ENCODE measurements at places on chromosomes 16 and 17.

DNA sequence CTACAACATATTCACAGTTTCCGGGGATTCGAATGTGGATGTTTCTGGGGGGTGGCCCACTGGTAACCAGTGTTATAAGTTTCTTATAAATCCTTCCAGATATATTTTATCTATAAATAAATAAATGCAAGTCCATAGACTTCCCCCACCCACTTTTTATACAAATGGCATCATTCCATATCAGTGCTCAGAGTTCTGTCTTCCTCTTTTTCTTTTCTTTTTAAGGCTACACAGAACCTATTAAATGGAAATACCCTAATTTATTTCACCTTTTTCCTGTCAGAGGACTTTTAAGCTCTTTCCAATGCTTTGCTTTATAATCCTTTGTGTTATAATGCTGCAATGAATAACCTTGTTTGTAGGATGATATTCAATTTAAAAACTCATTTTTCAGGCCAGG is 3.8 kb downstream of the LGALS9 start:
- no peak for DNase-seq

DNA sequence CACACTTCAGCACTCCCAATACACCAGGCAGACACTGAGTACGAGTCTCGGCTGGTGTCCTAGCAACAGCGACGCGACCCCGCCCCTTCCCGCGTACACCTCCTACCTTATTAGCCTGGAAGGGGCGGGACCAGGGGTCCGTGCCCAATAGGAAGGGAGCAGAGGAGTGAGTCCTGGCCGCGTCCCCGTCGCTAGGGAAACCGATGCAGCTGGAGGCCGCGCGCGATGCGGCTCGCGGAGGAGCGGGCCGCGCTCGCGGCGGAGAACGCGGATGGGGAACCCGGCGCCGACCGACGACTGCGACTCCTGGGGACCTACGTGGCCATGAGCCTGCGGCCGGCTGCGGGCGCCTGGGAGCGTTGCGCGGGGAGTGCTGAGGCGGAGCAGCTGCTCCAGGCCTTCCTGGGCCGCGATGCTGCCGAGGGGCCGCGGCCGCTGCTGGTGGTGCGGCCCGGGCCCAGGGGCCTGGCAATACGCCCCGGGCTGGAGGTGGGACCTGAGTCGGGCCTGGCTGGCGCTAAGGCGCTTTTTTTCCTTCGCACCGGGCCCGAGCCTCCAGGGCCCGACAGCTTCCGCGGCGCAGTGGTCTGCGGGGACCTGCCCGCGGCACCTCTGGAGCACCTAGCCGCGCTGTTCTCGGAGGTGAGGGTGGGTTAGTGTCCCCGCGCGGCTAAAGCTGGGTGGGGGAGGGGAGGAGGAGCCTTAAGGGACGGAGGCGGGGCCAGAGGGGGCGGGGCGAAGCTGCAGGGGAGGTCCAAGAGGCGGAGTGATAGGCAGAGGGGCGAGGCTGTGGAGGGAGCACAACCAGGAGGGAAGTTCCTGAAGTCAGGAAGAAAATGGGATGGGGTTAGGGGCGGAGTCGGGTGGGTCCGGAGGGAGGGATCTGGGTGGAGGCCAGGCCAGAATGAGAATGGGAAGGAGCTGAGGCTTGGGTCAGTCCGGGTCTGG is at the start of gene DNAH9:
Gene DNAH9, plus strand, starts transcription at position 197 of the 948 bp plus-strand sequence. Its CDS starts 29 bp downstream, at position 226.
- DNase-seq = peak; percentile 18

GRCh38 chr17:82846061-82846691 is 6.4 kb upstream of the ZNF750 start:
- DNase-seq = peak; percentile 57

- no peak for DNase-seq
Observed at GRCh38 chr17:19329839-19330238, 32.7 kb downstream of the B9D1 start.

- no peak for DNase-seq
Observed at GRCh38 chr17:29749045-29749825, 126.5 kb upstream of the CORO6 start.

DNA sequence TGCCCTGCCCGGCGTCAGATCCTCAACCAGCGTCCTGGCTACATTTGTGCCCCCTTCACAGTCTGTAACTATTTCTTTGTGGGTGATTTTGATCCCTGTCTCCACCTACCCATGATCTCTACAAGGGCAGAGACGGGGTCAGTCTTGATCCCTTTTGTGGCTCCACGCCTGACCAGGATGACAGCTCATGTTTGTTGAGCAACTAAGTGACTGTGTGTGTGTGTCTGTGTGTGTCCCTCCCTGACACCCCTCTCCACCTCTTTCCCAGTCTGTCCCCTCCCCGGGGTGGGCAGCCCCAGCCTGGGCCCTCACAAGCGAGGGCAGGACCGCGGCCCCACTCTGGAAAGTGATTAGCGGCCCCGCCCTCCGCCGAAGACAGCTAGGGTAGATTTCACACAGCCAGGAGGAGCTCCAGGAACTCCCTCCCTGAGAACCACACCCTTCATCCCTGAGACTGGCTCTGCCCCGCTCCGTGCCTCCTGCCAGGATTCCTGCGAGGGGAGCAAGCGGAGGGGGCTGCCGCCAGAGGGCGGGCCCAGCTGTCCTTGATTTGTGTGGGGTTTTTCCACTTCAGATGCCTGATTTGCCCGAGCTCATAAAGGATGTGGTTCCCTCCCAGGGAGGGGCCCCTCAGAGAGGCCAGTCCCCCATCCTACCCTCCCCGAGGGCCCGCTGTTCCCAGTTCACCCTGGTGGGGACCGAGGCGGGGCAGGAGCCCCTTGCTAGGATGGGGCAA is 5.3 kb upstream of the HS3ST6 start:
- DNase-seq = peak; percentile 48

- no peak for DNase-seq
Observed at GRCh38 chr16:31253642-31254045, 6.1 kb upstream of the ITGAM start.

DNA sequence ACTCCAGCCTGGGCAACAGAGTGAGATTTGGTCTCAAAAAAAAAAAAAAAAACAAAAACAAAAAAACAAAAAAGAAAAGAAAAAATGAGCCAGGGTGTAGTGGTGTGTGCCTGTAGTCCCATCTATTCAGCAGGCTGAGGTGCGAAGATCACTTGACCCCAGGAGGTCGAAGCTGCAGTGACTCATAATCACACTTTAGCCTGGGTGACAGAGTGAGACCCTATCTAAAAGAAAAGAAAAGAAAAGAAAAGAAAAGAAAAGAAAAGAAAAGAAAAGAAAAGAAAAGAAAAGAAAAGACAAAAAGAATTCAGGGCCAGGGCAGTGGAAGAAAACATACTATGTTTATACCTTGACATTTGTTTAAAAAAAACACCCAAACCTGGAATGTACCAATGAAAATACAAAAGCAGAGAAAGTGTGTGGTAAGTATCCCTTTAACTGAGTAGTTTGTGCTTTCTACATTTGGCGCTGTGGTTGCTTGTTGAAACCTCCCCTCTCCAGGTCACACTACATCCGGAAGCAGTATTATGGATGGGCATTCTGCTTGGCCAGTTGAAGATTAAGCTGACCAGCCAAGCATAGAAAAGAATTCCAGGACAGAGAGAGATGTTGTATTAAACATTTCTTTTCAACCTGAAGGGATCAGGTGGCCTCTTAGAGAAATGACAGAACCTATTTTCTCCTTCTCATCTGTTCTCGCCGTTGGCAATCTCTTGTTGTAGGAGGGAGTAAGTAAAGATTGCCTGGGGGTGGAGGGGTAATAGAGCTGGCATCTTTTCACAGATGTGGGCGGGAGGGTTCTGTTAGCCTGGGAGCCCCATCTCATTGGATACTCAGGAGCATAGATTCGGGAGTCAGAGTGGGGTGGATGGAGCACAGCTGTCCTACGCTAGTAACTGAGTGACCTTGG is 12.1 kb upstream of the PRKCB start:
- no peak for DNase-seq

DNA sequence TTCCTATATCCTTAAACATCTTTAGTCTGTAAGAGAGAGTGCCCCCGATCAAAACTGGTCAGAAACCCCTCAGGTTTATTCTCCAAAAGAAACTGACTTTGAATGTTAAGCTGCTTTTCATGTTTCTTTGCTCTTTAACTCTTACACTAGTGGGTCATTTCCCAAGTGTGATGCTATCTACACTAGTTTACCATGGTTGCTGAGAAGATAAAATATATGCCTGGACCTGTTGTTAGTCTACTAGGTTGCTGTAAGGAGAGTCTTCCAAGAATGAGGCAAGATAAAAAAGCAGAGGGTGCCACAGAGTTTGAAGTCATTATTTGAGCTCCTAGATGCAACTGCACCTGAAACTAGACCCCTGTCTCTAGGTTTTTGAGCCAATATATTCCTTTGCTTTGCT is 12.2 kb upstream of the ZKSCAN2 start:
- no peak for DNase-seq

DNA sequence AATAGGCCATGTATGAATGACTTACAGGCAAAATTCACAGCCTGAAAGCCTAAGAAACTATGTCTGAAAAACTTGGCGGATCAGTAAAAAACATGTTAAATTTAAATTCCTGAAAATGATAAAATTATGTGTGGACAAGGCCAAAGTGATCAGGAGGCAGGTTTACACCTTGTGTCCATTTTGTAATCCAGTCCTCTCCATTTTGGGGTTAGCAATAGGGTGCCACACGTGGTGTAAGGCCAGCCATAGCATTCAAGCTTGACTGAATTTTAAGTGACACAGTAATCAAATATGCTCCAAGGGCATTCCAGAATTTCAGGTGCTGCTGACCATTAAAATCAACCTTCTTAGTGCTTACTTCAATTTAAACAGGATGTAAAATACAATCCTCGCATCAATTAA is 2.7 kb downstream of the RNF43 start:
- no peak for DNase-seq

DNA sequence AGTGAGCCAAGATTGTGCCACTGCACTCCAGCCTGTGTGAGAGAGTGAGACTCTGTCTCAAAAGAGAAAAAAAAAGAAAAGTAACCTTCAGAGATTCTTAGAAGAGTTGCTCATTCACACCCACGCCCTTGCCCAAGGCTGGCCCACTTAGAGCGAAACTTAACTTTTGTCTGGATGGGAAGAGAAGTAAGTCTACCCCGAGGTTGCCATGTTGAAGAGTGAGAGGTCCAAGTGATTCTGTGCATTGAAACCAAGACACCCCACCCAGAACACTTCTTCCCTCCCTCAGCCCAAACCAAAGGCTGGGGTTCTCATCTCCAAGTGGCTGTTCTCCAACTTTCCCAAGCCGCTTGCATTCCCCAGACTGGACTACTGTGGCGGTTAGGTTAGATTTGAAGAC is 2.4 kb upstream of the CISD3 start:
- DNase-seq = no peak

DNA sequence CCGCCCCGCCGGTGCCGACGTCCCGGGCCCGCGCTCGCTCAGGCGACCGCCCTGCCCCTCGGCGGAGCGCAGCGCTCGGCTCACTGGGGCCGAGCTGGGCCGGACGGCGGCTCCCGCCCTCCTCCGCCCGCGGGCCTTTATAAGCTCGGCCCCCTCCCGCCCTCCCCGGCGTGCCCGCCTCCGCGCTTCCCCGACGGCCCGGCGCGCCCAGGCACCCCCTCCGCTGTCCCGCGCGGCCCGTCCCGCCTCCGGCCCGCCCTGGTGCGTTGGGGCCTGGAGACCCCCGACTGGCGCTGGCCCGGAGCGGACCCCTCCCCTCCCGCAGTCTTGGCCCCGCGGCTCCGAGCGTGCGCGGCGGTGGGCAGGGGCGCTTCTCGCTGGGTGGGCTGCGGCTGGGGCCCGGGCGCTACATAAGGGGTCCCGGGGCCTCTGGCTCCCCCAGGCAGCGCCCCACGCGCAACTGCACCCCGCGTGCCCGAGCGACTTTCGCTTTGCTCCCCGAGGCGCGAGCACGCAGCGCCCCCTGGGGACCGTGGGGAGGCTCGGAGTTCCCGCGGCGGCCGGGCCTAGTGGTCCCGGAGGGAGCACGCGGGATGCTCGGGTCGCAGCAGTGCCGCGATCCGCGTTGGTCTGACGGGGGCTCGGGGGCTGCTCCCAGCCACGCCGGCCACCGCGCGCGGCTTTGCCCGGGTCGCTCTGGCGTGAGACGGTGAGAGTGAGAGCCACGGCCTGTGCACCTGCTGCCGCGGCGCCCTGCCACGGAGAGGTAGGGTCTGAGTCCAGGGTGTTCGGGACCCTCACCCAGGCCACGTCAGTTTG is at the start of gene PIEZO1:
Gene PIEZO1, minus strand, starts transcription at position 115 of the 819 bp plus-strand sequence. CDS start 256 bp downstream, outside the sequence.
- DNase-seq = peak; percentile 69

DNA sequence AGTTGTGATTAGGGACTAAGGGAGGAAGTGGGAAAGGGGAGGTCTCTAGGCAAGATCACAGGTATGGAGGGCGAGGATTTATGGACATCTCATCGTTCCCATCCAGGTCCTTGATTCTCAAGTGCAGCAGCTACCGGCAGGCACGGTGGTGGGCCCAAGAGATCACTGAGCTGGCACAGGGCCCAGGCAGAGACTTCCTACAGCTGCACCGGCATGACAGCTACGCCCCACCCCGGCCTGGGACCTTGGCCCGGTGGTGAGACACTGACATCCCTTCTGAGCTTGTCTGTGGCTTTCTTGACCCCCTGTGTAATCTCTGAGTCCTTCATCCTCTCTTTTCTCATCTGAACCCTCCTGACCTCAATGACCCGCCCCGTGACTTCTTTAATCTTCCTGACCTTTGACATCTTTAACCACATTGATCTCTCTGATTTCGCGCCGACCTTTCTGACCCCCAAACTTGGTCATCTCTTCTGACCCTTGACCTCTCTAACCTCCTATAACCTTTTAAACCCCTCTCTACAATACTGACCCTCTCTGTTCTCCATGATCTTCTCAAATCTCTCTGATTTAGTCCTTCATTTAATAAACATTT is 3.8 kb downstream of the PLD2 start:
- DNase-seq = no peak

- peak; percentile 94 for DNase-seq
Observed at GRCh38 chr16:29852654-29853053, 10.4 kb downstream of the CDIPT start.

- DNase-seq = peak; percentile 71
Observed at GRCh38 chr17:36183001-36183971, 6.8 kb upstream of the TBC1D3B start.

- DNase-seq = no peak
Observed at GRCh38 chr17:1244606-1245012, 25.6 kb upstream of the BHLHA9 start.

GRCh38 chr17:17934214-17934613 is 38.0 kb downstream of the TOM1L2 start:
- no peak for DNase-seq
